Right cardiac atrium (tissue), 5 donors: ENCODE measurements at places on chromosomes 16 and 17. TPM values are rescaled to one million over a fixed set of nuclear protein-coding genes. Genes with fewer than 3 reads are reported as not detected.

STAT5A gene
- polyA plus RNA-seq: 8.1 TPM

OR2C1 gene
- not detected for polyA plus RNA-seq

CDH5 gene
- 32.8 TPM for polyA plus RNA-seq

CHST4 gene
- polyA plus RNA-seq: not detected

DLX4 gene
- 0.09 TPM for polyA plus RNA-seq

CCL3 gene
- polyA plus RNA-seq: 0.66 TPM

SDR42E2 gene
- polyA plus RNA-seq: not detected

G6PC1 gene
- not detected for polyA plus RNA-seq

DNA sequence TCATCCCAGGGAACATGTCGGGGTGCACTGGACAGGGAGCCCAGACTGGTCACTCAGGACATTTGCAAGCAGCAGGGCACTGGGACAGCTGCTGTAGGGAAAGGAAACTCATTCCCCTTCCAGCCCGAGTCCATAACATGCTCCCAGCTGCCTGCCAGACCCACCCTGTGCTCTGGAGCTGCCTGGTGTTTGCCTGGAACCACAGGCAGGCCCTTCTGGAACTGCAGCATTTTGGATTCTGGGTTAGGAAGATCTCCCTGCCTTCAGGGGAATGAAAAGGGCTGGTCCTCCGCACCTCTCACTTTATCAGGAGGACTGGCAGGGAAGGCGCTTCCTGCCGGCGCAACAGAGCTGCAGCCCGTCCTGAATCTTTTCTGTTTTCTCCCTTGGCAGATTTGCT is 41.2 kb downstream of the MEAK7 start:
- no peak for DNase-seq

DNA sequence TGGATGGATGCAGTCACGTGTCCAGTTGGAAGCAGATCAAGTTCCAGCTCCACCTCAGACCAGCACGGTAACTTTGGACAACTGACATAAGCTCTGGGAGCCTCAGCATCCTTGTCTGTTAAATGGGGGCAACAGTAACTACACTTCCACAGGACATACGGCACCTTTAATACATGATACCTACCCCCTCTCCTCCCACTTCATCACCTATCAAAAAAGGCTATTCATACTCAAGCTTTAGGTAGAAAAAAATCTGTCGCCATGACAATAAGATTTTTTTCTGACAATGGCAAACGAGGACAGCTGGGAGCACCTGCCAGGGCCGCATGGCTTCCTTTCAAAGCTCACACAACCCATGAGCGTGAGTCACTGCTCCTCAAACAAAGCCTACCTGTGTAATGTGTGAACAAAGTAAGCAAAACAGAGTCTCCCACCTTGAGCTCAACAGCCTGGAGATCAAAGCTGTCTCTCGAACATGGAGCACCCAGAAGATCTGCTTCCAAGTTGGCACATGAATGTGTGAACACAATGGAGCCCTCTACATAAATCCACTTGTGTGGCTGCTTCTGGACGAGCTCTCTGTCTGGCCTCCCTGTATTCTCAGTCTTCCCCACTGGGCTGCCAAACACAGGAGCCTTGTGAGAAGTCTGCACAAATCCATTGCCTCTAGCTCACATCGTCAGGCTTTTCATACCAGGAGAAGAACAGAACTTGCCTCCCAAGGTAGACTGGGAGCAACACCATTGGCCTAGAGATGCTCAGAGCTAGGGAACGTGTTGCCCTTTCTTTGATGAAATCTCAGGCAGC is 459.7 kb downstream of the SOX9 start:
- DNase-seq: no peak

- DNase-seq: peak; percentile 84
Observed at GRCh38 chr17:42744283-42744805, 496 bp downstream of the EZH1 start.

- DNase-seq: peak; percentile 90
Observed at GRCh38 chr17:45293413-45294211, 23.2 kb downstream of the MAP3K14 start.

GRCh38 chr17:65071861-65072260 is 15.3 kb upstream of the GNA13 start:
- peak; percentile 31 for DNase-seq

DNA sequence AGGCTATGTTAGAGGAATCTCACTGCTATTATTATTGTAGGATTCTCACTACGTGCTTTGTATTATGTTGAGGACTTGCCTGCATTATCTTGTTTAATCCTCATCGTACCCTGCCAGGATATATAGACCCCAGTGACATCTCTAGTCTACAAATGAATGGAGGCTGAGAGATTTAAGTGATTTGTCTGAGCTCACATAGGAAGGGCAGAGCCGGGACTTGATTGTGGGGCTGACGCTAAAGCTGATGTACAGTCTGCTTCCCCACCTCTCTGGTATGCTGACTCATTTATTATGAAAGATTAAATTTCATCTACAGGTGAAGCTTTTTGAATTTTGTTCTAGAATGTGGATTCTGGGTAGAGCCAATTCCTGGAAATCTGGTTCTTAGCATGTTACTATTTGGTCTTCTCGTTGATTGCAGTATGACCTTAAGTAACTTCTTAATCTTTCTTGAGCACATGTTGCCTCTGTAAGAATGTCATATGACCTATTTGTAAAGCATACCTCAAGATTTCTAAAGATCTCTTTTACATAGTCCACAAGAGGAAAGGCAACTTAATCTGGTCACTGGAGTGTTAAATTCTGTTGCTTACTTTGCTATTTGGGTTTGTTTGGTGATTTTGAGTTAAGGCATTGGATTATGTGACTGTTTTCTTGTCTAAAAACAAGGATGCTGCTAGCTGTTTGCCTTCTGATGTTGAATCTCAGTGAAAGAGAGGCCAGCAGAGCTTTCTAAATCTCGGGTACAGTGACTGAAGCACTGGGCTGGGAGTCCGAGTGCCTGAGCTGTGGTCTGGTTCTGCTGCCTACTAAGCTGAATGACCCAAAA is 12.4 kb downstream of the METTL9 start:
- DNase-seq: no peak

DNA sequence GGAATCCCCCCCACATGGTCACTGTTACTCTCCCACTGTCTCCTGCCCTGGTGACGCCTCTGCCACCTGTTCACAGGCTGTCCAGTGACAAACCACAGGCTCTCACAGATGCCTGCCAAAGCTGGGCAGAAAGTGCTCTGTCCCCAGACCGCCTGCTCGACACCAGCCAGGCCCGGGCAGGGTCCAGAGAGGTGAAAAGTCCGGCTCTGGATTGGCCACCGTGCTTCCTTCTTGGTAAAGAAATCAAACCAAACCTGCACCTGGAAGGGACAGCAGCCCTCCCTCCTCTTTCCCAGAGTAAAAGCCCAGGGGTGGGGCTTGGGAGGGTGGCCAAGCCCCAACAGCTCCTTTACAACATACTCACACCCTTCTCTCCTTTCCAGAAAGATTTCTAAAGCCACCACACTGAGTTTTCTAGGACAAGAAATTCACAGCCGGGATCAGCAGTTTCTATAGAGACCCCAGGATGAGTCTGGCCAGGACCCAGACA is 6.2 kb downstream of the PCGF2 start:
- DNase-seq: peak; percentile 53

DNA sequence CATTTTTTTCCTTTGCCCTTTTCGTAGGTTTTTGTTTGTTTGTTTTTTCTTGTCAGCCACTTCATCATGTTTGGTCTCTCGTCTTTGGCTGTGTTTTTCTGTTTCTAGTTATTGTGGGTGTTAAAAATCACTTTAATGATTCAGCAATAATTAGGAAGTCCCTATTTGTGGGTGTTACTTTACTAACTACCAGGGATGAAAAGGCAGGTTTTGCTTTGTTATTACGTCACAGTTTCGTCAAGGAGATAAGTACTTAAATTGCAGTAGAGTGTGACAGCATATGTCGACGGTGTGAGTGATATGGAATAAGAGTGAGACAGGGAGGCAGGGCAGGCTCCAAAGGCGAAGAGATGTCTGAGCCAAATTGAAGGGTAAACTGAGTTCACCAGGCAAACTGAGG is 479.6 kb downstream of the WWOX start:
- no peak for DNase-seq

GRCh38 chr17:79810130-79811010 is 13.5 kb upstream of the CBX8 start:
- DNase-seq: peak; percentile 86

GRCh38 chr17:35286120-35286781 is 43.4 kb downstream of the SLFN5 start:
- DNase-seq: no peak

GRCh38 chr17:80890196-80890920 is 101.3 kb upstream of the CHMP6 start:
- no peak for DNase-seq

GRCh38 chr17:8188263-8188839 is 1.6 kb downstream of the BORCS6 start:
- DNase-seq: no peak

GRCh38 chr17:45425125-45425983 is 7.3 kb downstream of the ARHGAP27 start:
- peak; percentile 79 for DNase-seq

GRCh38 chr16:48546774-48547173 is 63.2 kb downstream of the N4BP1 start:
- no peak for DNase-seq

DNA sequence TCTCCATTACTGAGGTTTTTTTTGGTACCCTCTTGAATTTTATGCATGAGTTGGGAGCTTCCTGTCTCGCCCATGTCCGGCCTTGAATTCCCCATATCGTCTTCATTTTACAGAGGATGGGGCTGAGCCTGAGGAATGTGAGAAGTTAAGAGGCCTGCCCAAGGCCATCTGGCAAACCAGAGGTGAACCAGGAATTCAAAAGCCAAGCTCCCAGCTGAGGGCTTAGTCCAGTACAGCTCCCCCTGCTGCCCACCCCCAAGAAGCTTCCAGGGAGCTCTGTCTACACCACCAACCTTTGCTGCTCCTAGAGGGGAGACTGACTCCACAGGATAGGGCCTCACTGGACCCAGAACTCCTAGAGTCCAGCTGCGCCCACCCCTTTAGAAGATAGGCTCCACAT is 20.7 kb upstream of the C16orf78 start:
- DNase-seq: no peak

- DNase-seq: no peak
Observed at GRCh38 chr17:45993962-45994627, 5.0 kb upstream of the STH start.

DNA sequence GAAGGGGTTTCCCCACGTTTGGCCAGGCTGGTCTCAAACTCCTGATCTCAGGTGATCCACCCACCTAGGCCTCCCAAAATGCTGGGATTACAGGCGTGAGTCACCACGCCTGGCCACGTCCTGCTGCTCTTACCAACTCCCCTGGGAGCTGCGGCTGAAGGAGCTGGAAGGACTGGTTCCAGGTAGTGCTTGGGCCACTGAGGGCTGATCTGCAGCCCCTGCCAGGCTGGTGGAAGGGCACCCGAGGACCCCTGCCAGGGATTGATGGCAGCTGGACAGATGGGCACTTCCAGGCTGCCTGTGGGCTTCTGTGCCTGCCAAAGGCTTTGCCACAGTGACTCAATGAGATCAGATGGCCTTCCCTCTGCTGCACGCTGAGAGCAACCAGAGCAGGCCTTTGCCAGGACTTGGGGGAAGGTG is 2.3 kb downstream of the OXLD1 start:
- DNase-seq: no peak
